ENCODE measurements at places on chromosomes 13 and 19. TPM values are rescaled to one million over a fixed set of nuclear protein-coding genes. Genes with fewer than 3 reads are reported as not detected.

DNA sequence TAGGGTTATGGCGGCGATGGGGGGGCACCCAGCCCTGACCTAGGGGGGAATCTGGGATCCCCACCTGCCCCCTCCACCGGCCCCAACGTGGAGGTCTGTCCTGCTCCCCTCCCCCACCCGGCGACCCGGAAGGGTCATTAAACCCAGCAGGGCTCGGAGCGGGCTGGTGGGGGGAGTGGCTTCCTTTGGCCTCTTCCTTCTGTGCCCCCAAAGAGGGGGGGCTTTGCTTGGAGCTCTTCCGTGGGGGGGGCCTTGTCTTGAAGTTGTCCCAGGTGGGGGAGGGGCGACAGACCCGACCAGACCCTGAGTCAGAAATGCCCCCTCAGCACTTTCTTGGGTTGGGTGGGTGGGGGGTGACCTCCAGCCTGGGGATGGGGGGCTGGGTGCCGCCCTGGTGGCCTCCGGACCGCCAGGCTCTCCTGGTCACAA, 1.5 kb downstream of the ARID3A start:
- no peak for DNase-seq

DNA sequence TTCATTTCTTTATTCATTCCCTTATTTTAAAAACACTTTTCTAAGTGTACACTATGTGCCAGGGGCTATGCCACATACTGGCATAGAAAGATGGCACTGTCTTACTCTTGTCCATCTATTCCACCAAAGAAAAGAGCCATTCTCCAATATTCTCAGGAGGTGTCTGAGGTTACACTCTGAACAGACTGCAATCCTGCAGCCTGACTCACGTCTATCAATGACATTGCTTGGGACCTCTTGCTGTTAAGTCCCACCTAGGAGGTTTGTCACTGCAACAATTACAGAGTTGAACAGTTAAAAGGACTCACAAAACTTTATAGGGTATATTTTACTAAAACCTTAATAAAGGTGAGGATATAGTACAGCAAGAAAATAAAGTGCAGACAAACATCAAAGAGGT, 512.9 kb upstream of the HTR2A start:
- no peak for DNase-seq

- no peak for DNase-seq
These were observed at the start of gene SLC6A16 for GRCh38 chr19:49324801-49325576. Gene SLC6A16 (minus strand): TSS chr19:49325191. CDS start chr19:49311347, 13,844 bp downstream.

- no peak for DNase-seq
These were observed 69.7 kb downstream of the UFM1 start for GRCh38 chr13:38419312-38419873.

DNA sequence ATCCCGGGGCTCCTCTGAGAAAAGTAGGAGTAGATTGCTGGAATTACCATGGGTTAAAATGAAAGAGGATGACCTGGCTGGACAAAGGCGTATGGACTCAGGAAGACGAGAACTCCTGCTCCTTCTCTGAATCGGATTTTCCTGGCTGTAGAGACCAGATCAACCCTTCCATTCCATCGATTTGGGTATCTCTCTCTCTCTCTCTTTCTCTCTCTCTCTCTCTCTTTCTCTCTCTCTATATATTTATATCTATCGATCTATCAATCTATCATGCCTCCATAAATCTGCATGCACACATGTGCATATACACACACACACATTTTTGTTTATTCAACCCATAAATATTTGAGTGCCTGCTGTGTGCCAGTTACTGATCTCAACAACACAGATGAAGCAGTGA, 234.9 kb downstream of the LMO7 start:
- no peak for DNase-seq

GRCh38 chr13:43545317-43545874, 241.4 kb downstream of the ENOX1 start:
- DNase-seq: peak; percentile 15

- no peak for DNase-seq
These were observed 1168.4 kb downstream of the SLITRK1 start for GRCh38 chr13:82713687-82714405.

GRCh38 chr19:33063356-33063752, 1.3 kb downstream of the RHPN2 start:
- no peak for DNase-seq

- no peak for DNase-seq
These were observed 106.8 kb upstream of the SPRY2 start for GRCh38 chr13:80447747-80448146.

DNA sequence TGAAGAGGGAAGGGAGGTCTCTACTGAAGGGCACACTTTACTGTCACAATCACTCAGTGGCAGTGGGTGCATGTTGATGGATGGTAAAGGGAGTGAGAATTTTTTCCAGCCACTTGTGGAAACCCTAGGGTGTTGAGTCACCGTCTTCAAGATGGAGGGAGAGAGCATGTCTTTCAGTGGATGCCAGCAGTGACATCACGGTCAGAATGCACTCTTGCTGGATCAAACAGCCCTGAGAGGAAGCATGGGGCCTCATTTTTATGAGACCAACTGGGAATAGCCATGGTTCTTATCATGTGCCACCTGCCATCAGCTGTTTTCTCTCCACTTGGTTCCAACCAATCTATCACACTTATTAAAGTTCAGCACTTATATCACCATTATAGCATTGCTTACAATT, 182.5 kb downstream of the KCNRG start:
- no peak for DNase-seq

GRCh38 chr13:46855166-46855565, 41.7 kb downstream of the HTR2A start:
- no peak for DNase-seq

DNA sequence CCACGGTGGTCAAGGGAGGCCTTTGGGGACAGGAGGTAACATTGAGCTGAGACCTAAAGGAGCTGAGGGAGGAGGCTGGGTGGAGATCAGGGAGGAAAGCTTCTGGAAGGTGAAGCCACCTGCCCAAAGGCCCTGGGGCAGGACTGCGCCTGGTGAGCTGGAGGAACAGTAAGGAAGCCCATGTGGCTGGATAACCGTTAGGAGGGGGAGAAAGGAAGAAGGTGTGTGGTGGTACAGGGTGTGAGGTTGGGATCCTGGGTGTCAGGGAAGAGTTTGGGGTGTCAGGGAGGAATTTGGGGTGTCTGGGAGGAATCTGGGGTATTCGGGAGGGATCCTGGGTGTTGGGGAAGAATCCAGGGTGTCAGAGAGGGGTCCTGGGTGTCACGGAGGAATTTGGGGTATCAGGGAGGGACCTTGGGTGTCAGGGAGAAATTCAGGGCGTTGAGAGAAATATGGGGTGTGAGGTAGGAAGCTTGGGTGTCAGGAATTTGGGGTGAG, 695 bp downstream of the TICAM1 start:
- no peak for DNase-seq

GRCh38 chr13:42393573-42394360, 121.8 kb downstream of the AKAP11 start:
- DNase-seq: no peak

DNA sequence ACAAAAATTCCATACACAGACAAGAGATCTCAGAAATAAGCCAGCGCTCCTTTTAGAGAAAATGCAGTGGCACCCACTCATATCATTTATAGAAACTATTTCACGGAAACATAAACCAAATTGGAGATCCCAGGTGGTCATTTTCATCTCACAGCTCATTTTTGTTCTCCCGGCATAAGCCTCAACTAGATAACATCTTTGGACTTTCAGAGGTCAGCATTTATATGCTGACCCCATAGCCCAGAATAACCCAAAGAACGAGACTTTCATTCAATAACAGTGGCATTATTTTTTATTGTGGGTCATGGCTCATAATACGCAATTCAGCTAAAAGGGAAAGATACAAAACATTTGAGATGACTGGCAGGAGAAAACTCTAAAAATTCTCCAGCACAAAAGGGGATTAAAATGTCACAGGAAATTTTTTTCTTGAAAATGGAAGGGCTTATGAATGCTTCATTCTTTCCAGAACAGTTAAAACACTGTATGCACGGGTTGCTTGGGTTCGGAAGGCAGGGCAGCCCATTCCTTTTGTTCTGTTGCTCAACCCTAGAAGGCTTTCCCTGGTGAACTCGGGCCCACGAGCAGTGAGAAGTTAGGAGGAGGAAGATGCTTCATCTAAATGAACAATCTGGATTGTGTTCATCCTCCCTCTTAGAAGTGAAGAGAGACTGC, 24.0 kb downstream of the STARD13 start:
- DNase-seq: no peak

GRCh38 chr19:7418596-7418995, 69.9 kb downstream of the ARHGEF18 start:
- no peak for DNase-seq

DNA sequence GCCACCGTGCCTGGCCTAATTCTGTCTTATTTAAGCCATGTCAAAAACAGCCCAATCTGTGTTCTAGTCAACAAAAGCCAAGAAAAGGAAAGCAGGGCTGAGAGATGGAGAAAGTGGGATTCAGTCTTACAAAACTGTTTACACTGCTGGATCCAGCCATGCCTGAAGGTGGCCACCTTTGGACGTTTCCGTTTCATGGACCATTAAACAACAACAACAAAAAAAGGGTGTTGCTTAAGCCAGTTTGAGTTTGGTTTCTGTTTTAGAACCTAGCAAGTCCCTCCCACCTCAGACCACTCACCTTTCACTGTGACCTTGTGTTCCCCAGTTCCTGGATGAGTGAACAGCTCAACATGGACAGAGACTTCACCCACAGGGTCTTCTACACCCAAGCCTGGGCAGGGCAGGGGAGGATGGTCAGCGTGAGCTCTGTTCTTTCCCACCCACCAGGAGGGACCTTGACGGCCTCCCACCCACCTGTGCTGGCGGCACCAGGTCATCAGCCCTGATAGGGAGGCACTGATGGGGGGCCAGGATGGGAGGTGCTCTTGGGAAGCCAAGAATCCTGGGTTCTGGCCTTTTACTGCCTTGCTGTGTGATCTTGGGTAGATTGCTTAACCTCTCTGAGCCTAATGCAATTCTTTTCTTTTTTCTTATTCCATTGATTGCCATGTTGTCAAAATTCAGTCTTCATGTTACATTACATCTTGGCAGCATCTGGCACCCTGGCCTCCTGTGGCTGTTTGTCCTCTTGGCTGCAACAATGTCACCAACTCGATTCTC, 56.2 kb downstream of the COLGALT1 start:
- no peak for DNase-seq

- DNase-seq: no peak
These were observed 174.4 kb downstream of the NUFIP1 start for GRCh38 chr13:44814836-44815235.

DNA sequence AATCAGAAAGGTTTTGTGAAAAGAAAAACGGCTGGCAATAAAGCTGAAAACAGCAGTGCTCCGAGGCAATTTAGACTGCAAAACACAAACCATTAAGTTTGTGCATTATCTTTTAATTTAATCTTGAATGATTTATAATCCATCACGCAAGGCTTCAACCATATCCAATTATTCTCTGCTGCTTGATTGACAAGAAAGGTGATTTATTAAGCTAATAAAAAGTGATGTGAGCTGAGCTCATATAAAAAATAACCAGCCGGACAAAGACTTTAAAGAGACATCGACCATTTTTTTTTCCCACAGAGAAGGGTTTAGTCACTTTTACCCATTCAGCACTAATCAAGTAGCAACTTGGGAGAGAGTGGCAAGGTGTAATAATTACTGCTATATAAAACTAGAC, 33.6 kb downstream of the TSHZ3 start:
- no peak for DNase-seq

DNA sequence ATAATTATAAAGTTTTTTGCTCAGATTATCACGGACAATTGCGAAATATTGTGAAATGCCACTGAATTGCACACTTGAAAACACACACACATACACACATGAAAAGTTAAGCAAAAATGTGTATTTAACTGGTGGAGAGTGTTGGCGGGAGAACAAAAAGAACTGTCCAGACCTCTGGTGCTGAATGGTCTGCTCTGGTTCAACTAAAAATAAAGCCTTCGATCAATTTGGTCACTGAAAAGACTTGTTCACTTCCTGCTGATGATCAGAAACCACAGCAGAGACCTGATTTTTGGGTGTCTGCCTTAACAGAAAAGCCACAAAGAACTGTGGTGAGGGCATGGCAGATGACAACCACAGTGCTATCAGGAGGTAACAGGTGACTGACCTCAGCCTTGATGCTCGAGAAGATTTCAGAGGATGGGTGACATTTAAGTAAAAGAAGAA, 4.0 kb upstream of the IGFL1 start:
- DNase-seq: peak; percentile 7

DNA sequence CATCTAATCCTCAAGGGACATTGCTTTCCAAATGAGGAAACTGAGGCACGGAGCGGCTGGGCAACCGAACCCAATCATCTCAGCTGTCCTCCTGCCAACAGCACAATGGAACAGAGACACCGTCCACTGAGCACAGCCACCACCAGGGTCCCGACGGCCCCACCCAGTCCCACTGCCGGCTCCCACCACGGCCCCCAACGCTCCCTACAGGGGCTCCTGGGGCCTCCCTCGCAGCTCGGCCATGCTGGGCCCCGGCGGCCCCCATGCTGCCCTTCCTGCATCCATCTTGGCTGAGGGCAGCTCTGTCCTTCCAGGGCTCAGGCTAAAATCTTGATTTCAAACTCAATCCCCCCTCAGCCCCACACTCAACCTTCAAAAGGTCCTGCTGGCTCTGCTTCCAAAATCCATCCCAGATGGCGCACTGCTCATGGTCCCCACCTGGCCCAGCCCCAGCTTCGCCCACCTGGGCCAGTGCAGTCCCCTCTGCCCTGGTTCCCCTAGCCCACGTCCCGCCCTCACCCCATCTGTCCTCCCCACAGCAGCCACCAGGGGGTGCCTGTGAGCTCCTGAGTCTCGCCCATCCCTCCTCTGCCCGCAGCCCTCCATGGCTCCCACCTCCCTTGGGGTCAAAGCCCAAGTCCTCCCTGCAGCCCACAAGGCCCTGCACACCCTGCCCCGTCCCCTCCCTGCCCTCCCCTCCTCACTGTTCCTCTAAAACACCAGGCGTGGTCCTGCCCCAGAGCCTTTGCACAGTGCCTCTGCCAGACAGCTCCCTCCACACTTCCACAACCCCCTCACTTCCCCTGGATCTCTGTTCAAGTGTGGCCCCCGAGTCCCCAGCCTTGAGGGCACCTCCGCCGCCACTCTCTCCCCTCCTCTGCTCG, 7.9 kb downstream of the PIP5K1C start:
- no peak for DNase-seq

- no peak for DNase-seq
These were observed 5.0 kb downstream of the PRODH2 start for GRCh38 chr19:35807633-35808032.

- no peak for DNase-seq
These were observed 1.5 kb upstream of the PAFAH1B3 start for GRCh38 chr19:42303876-42304275.

GRCh38 chr13:39217471-39217870, 179.2 kb downstream of the NHLRC3 start:
- no peak for DNase-seq

Gene COMP
- polyA plus RNA-seq: not detected

Gene CYP2F1
- polyA plus RNA-seq: not detected

Gene SPRYD7
- polyA plus RNA-seq: 2.3 TPM

Gene CLASRP
- polyA plus RNA-seq: 40.7 TPM

Gene EBI3
- 1.8 TPM for polyA plus RNA-seq

Gene SULT2B1
- polyA plus RNA-seq: not detected

Gene LRP3
- polyA plus RNA-seq: 14.3 TPM

Gene RFPL4A
- not detected for polyA plus RNA-seq

Gene ADM5
- polyA plus RNA-seq: 3.3 TPM

Gene HSD17B14
- polyA plus RNA-seq: 46.3 TPM

All from endothelial cell of umbilical vein (primary cell).